ENCODE measurements at places on chromosomes 7 and 10. TPM values are rescaled to one million over a fixed set of nuclear protein-coding genes. Genes with fewer than 3 reads are reported as not detected.

DNA sequence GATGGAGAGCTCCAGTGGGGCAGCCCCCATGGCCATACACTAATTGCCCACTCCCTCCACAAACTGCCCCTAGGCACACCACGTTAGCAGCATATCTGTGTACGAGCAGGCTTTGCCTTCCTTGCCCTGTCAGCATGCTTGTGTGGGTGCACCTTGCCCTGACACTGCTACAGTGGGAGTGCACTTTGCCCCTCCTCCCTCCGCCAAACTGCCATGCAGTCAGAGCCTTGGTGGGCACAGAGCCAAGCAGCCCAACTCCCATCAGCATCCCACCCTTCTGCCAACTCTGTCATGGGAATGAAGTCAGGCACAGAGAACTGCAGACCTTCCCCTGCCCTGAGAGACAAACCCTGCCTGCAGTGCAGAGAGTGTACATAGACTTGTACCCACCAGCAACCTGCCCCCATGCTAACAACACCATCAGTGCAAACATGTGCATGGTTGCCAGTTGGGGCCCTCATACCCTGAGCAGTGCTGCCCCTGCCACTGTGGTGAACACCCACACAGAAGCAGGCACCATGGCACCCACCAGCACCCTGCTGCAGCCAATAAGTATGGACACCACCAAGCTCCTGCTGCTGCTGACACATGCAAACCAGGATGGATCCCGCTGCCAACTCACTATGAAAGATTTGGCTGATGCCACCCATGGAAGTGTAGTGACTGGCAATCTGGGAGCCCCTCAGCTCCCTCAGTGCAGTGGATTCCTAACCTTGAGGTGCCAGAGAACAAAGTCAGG, 1197.7 kb upstream of the CELF2 start:
- no peak overlapping the region for H3K27ac ChIP-seq
- peak; percentile 61 for DNase-seq
- H3K4me1 ChIP-seq, result no peaks in the 10 kb centered on the region
- H3K36me3 ChIP-seq, result no peaks in the 10 kb centered on the region
- no peaks in the 10 kb centered on the region for H3K27me3 ChIP-seq

GRCh38 chr10:61608255-61609033, 54.3 kb upstream of the CABCOCO1 start:
- no peaks in the 10 kb centered on the region for H3K4me1 ChIP-seq
- DNase-seq, result no peak
- no peak overlapping the region for H3K4me3 ChIP-seq
- no peak overlapping the region for H3K27ac ChIP-seq
- no peaks in the 10 kb centered on the region for H3K36me3 ChIP-seq
- H3K27me3 ChIP-seq, result no peaks in the 10 kb centered on the region

DNA sequence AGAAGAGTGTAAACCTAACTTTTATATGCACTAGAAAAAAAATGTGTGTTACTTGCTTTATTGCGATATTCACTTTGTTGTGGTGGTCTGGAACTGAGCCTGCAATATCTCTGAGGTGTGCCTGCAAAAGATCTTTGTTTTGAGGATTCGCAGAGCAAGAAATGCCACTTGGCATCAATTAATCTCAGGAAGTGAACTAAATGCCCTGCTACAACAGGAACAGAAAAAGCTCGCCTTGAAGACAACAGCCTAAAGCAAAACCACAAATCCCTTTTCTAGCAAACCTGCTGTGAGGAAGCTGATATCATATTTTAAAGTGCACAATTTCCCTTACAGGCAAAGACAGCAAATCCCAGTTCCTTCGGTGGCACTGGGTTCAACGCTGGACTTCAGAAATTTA, 675.8 kb downstream of the KCNMA1 start:
- no peak overlapping the region for H3K27ac ChIP-seq
- H3K27me3 ChIP-seq, result no peaks in the 10 kb centered on the region
- H3K4me3 ChIP-seq, result no peak overlapping the region
- no peaks in the 10 kb centered on the region for H3K36me3 ChIP-seq
- H3K4me1 ChIP-seq, result peaks cover 28% of the 10 kb centered on the region

Gene OR2A42
- 0.06 TPM for polyA plus RNA-seq

GRCh38 chr7:43679210-43680068, 49.9 kb downstream of the COA1 start:
- H3K36me3 ChIP-seq, result no peaks in the 10 kb centered on the region
- H3K4me3 ChIP-seq, result no peak overlapping the region
- no peak for DNase-seq
- peak overlapping the region; percentile 52 for H3K27ac ChIP-seq
- H3K4me1 ChIP-seq, result no peaks in the 10 kb centered on the region

GRCh38 chr7:101816595-101817470, 593 bp upstream of the CUX1 start:
- H3K36me3 ChIP-seq, result no peaks in the 10 kb centered on the region
- H3K27ac ChIP-seq, result peak overlapping the region; percentile 87
- H3K27me3 ChIP-seq, result no peaks in the 10 kb centered on the region
- peak overlapping the region; percentile 74 for H3K4me3 ChIP-seq
- peaks cover 46% of the 10 kb centered on the region for H3K4me1 ChIP-seq
